ENCODE measurements at places on chromosomes 11 and 22. TPM values are rescaled to one million over a fixed set of nuclear protein-coding genes. Genes with fewer than 3 reads are reported as not detected.

- no peak for DNase-seq
Measured at GRCh38 chr11:71949034-71949433, 20.2 kb downstream of the RNF121 start.

GRCh38 chr11:101582989-101583250, 887 bp downstream of the TRPC6 start:
- DNase-seq: no peak

DNA sequence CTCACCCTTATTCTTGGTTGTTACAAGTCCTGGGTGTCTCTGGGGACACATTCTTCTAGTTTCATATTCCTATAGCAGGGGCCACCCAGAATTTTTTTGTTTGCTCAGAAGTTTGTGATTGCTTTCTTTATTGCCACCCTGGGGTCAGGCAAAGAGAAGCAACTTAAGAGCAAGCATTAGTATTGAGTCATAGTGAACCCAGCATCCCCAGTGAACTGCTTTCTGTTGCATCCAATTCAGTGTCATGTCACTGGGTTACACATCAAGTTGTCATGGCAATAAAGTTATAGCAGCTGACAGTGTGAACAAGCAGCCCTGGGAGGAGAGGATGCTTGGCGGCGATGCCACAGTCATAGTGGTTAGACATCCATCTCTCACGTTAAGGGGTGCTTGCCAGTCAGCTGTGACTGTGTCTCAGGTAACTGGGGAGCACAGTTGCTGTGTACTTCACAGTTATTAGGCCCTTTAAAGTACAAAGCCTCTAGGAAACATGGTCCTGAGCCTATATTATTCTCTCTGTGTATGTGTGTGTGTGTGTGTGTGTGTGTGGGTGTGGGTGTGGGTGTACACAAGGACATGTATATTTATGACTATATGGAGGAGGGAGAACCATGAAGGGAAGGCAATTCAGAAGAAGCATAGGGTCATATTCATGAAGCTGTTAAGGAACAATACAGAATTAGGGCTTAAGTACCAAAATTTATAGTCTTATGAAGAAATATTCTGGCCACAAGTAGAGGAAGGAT, 52.5 kb downstream of the TRIM44 start:
- DNase-seq: no peak

- DNase-seq: peak; percentile 92
Measured at GRCh38 chr11:65558002-65558929, at the start of gene LTBP3. Gene LTBP3 (minus strand): TSS chr11:65558359. CDS start chr11:65557959, 400 bp downstream.

GRCh38 chr11:75118577-75118976, 21.9 kb upstream of the OR2AT4 start:
- DNase-seq: no peak

DNA sequence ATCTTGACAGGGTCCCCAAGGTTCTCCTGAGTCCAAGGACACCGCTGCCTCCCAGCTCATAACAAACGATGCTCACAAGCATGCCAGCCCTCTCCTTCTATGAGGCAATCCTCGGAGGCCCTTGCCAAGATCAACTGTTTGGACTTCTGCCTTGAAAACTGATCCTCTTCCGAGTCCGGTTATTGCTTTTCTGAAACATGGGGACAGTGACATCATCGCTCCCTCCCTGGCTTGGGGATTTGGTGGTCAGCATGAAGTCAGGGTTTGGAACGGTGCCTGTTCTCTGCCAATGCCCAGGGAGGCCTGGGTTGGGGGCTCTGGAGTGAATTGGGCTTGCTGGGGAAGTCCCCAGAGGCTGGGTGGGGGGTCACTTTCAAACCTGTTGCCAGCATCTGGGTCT, 149.3 kb downstream of the FBXO7 start:
- peak; percentile 76 for DNase-seq

DNA sequence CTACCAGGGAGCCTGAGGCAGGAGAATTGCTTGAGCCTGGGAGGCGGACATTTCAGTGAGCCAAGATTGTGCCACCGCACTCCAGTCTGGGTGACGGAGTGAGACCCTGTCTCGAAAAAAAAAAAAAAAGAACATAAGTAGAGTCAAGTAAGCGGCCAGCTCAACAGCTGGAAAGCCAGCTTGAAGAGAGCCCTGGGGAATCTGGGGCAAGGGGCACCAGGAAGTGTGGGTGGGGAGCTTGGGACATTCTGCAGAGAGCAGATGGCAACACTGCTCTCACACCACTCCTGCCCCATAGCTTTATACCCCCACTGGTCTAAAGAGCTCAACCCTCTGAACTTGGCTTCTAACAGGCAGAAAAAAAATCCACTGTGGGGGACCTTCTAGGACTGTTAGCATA, 505.6 kb downstream of the BUD13 start:
- no peak for DNase-seq

DNA sequence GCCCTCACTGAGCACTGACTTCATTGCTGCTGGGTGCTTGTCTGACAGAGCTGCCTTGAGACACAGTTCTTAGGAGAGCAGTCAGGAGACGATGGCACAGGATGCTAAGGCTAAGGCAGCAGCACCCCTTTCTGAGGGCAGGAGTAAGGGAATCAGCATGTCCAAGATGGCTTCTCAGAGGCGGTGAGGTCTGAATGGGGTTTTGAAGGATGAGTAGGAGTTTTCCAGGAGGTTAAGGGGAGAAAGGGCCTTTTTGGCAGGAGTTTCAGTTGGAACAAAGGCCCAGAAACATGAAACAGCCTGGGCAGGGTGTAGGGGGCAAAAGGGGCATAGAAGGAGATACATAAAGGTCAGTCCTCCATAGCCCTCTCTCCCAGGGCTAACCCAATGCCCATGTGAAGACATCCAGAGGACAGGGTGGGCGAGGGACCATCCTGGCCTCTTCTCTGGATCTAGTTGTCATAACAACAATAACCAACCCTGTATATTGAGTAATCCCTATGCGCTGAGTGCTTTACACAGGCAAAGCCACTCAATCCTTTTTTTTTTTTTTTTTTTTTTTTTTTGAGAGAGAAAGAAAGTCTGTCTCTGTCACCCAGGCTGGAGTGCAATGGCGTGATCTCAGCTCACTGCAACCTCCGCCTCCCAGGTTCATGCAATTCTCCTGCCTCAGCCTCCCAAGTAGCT, 19.0 kb downstream of the CYTH4 start:
- DNase-seq: no peak

DNA sequence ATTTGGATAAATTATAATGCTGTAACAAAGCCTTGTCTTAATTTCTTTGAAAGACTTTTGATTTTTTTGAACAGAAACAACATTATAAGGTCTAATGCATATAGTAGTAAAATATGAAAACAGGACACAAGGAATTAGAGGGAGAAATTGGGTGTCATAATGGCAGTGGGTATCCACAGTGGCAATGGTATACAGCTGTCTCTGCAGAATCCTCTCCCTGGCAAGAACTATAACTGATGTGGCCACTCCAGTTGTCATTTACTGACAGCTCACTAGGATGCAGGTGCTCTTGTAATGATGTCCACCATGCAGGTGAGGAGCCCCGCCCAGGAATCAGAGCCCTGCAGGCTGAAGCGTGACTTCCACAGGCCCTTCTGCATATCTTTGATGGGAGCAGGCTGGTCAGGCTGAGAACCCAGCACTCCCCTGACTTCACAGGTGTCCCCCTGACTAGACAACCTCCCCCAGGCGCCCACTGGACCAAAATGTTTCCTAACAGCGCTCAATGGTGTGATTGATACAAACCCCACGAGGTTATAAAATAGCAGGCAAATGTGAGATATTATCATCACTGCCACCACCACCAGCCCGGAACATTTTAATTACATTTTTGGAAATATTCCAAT, 32.8 kb upstream of the SERPIND1 start:
- DNase-seq: no peak

DNA sequence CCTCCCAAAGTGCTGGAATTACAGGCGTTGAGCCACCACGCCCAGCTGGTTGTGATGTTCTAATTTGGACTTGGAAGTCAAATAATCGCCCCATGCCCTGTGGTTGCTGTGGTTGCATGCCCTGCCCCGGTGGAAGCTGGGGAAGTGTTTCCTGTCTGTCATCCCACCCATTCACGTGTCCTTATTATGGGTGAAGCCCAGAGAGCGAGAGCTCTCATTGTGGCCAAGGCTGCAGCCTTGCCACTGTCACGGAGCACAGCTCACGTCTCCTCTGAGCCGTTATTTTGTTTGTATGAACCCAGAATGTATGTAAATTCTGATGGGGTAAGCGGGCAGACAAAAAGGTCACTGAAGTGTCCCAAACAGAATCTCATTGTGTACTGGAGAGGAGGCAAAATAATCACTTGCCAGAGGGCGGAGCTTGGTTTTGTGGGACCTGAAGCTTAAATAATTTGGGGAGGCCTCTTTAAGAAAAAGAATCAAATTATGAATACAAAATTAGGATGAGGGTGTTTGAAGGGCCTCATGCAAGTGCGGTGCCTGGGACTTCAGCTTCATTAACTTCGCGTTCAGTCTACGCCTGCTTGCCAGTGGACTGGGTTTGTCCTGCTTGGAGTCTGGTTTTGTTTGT, 25.8 kb upstream of the TREH start:
- no peak for DNase-seq

- DNase-seq: peak; percentile 72
Measured at GRCh38 chr11:115607621-115608221, 103.5 kb upstream of the CADM1 start.

DNA sequence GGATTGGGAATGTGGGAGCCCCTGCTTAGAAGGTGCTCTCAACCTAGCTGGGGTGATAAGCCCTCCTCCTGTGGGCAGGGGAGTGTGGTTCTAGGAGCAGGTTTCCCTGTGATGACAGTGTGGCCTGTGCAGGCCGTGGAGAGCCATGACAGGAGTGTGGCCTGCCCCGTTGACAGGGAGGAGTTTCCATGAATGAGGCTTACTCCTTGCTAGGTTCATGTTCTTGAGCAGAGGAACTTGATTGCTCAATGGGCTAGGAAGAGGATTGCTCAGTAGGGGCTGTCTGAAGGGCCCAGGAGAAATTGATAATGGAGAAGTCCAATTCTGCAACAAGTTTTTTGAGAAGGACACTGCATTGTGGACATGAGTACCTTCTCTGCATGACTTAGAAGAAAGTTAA, 92.0 kb downstream of the PPP6R3 start:
- DNase-seq: no peak

DNA sequence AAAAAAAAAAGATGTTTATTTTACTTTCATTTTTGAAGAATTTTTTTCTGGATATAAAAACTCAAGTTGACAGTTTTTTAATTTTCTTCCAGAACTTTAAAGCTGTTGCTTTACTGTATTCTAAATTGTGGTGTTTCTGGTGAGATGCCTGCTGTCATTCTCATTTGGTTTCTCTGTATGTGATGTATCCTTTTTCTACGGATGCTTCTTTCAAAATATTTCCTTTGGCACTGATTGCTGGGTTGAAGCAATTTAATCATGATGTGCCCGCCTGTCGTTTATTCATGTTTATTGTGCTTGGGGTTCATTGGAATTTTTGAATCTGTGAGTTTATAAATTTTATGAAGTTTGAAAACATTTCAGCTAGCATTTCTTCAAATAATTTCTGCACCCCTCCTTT, 29.4 kb upstream of the CTSD start:
- no peak for DNase-seq

DNA sequence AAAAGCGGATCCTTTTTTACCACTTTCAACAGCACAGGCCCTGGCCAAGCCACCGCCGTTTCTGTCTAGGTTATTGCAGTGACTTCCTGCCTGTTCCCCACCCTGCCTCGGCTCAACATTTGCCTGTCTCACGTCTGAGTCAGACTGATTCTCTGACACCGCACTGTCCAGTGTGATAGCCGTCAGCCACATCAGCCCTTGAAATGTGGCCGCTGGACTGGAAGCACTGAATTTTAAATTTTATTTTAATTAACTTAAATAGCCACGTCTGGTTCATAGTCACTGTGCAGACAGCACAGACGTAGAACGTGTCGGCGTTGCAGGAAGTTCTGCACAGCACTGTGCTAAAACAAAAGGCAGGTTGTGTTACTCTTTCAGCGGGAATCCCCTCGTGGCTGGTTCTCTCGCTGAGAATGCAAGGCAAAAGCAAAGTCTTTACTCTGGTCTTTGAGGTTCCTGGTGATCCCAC, 56.3 kb upstream of the ADSL start:
- DNase-seq: peak; percentile 81

DNA sequence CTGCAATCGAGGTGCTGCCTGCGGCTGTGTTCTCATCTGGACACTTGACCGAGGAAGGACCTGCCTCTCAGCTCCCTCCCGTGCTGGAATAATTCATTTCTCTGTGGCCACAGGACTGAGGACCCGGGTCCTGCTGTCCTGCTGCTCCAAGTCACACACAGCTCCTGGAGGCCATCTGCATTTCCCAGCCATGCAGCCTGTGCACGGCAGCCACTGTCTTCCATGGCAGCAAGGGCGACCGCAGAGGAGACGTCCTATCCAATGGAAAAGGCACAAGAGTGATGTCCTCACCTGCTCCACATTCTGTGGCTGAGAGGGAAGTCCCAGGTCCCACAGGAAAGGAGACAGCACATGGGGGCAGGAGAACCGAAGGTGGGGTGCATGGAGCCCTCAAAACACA, 495.8 kb downstream of the BRD1 start:
- DNase-seq: no peak

DNA sequence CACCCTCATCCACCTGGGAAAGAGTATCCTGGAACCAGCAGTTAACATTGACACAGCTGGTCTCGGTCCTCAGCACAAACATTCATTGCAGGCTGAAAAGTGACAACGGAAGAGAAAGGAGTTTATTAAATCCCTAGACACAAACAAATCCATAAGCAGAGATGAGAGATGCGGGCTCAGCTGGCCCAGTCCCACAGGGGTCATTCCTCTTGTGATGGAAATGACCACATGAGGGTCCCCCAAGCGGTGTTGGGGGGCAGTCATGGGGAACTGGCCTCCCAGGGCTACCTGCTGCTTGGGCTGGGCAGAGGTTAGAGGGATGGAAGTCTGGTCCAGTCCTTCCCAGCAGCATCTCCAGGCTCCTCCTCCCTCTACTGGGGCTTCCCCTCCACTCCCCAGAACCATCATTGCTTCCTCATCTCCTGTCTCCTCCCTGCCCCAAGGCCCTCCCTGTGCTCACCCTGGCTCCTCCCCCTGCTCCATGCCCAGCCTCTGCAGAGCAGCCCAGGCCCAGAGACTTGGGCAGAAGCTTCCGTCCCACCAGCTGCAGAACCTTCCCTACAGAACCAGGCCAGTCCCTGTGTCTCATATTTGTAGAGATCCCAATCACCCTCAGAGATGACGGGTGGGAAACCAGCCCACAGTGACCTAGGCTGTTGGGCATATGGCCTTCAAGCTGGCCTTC, 5.4 kb upstream of the IGLL5 start:
- no peak for DNase-seq

The CEP164 gene
- total RNA-seq: 4.7 TPM

The ADORA2A gene
- total RNA-seq: 4.3 TPM

The ABCC8 gene
- total RNA-seq: 1.1 TPM

The EHF gene
- total RNA-seq: 2.9 TPM

The MAJIN gene
- total RNA-seq: not detected

The PANX3 gene
- not detected for total RNA-seq

The MRGPRE gene
- not detected for total RNA-seq

Measured in Right ventricle myocardium inferior (tissue), 1 donor.